ENCODE measurements at places on chromosomes 13 and 19.

DNA sequence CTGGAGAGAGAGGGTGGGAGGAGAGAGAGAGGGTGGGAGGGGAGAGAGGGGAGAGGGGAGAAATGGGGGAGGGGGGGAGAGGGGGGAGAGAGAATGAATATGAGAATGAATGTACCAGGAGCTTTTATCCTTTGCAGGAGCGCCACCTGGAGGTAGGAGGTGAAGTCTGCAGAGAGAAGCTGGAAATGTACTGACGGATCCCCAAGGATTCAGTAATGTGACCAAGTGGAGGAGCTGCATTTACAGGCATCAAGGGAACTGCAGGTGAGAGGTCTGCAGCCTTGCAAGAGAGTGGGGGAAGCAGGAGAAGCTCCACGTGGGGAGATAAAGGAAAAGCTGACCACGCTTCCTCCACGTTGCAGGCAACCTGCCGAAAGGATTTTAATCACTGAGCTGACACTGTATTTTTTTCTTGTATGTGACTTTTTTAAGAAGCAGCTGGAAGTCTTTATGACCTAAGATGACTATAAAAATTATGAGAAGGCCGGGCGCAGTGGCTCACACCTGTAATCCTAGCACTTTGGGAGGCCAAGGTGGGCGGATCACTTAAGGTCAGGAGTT, 33.7 kb downstream of the VSTM1 start:
- DNase-seq: peak; percentile 46

DNA sequence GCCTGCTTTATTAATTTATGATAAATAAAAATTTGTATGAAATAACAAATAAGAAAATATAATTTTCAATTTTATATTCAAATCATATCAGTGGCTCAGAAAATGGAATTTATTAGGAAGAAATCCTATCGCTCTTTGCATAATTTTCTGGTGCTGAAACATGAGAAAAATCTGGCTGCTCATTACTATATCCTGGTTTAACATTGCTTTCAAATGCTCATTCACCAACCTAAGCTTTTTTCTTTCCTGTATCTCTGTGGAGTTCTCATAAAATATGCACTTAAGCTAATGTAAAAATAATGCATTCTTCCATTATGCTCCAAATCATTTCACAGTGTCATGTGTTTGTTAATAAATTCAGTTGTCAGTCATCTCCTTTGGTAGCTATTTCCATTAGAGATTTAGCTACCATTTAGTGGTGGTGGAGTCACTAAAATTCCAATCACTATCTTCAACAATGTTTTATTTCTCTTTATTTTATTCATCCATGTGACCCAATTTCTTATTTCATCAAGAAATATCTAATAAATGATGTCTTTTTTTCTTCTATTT, 498.0 kb downstream of the DCT start:
- no peak for DNase-seq

DNA sequence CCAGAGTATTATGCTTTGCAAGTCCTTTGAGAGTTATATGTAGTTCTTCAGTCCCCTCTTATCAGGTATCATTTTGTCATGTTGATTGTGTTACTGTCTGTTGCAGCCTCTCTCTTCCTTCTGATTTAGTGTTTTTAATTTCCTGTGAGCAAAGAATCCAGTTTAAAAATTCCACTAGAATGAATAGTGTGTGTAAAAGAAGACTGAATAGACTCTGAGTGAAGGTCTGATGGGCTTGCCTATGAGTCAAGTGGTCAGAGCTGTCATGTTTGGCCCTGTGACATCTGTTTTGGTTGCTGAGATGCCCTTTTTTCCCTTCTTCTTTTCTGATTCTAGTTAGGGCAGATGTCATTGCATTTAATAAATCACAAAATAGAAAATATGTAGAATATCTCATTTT, 23.3 kb upstream of the KCTD4 start:
- no peak for DNase-seq

- DNase-seq: no peak
Observed at GRCh38 chr13:60590800-60591747, 194.1 kb downstream of the TDRD3 start.

DNA sequence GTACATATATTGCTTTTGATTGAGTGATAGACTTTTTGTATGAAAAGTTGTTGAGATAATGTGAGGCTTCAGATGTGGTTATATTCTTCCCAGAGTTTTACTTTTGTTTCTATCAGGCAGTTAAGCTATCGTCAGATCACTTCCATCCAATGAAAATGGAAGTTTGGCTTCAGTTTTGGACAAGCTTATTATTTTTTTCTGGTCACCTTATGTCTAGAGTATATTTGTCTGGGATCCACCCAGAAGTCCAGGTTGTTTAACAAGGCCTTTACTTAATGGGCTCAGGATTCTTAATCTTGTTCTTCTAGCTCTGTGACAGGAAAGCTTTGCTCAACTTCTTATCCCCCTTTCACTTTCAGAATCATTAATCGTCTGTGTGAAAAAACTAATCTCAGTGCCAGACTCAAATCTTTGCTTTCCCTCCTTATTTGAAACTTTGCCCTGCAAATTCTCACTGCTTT, 150.9 kb downstream of the PDS5B start:
- no peak for DNase-seq

GRCh38 chr13:20960663-20961309, 58.2 kb upstream of the XPO4 start:
- no peak for DNase-seq

- DNase-seq: peak; percentile 35
Observed at GRCh38 chr19:1567116-1567847, 843 bp downstream of the MEX3D start.

DNA sequence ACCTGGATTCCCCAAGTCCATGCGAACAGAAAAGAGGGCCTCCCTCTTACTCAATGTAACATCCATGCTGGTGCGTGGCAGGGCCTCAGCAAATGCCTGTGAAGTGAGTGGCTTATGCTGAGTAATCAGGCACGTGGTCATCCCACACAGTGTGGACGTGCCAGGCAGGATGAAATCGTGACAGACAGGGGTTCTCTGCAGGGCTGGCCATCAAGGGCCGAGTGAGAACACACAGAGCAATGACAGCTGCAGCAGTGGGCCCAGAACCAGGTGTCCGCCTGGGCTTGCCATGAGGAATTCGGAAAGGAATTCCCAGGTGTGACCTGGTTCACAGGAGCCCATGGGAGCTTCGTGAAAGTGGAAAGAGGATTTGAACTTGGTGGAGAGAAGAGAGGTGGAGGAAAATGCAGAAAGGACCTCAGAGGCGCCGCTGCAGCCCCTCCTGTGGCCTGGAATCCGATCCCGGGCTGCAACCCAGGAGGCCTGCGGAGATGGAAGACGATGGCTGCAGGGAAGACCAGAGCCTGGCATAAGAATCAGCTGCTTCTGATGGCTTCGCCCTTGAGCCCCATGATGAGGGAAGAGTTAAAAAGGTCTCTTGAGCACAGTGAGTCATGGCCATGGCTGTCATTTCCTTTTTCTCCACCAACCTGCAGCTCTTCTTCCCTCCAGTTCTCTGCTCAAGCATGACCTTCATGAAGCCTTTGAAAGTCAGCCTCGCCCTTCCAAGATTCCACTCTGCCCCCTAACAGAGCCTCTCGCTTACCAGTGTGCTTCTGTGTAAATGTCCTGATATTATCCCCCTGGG, 34.6 kb upstream of the SOX1 start:
- DNase-seq: no peak

DNA sequence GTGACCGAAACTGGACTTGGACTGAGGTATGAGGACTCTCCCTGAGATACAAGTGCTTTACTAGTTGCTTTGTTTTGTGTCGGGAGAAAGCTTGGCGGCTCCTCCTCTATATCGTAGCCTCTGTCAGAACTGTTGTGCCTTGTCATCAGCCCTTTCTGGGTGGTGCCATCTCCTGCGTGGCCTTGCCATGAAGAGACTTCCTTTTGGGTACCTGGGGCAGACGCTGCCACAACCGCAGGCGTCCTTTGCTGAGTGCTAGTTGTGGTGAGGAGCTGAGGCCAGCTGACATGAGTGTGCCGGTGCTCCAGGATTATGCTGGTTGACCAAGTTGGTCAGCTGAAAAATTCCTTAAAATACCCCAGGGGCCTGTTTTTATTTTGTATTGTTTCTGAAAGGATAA, 124.5 kb downstream of the AKAP11 start:
- peak; percentile 50 for DNase-seq

- peak; percentile 18 for DNase-seq
Observed at GRCh38 chr13:114097893-114098688, 34.3 kb downstream of the RASA3 start.

DNA sequence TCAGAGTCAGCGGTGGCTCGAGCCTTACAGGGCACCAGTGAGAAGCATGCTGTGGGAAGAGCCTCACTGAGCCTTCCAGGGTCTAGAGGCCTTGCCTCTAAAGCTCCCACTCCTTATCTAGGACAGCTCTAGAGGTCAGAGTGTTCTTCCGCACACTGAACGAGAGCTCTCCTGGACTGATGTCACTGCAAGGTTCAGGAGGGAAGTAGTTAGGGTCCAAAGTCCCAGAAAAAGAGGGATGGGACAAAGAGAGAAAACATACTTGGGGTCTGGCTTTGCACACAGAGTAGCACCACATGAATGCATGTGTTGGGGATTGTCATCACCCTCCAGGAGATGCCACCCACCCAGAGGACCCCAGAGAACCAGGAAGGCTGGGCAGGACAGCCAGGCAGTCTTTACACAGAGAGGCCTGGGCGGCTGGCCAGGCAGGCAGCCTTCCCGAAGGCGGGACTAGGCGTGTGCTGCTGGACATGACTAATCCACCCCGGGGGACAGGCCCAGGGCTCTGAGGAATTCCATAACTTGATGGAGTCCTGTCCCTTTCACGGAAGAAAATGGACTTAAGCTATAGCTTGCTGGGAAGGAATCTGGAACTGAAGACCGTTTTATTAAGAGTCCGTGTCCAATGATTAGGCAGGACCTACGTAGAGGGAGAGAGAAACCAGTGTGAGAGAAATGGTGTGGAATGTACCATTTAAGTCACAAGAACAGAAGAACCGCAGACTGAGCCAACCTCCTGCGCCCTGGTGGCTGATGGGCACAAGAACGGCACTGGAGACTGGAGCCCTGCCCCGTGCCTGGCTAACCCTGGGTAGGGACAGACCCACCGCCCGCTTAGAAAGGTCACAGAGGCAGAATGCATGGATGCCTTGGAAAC, 16.6 kb upstream of the EPHX3 start:
- DNase-seq: no peak

GRCh38 chr13:33058776-33059327, 42.6 kb downstream of the KL start:
- no peak for DNase-seq

GRCh38 chr19:50269653-50270052, 59.5 kb downstream of the KCNC3 start:
- DNase-seq: no peak

DNA sequence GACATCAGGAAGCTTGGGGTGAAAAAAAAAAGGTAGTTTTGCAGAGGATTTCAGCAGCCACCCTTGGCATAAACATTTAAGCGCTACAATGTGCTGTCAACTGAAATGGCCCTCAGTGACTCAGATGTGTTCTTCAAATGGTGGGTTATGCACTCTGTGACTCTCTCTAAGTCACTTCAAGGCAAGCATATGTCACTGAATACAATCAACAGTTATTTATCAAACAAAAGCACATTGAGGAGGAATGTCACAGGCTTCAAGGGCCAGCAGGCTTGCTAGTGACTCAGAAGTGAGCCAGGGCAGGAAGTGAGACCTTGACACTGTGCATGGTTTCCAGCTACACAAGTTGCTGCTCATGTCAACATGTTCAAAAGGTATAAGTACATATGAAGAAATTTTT, 523.7 kb upstream of the HTR2A start:
- no peak for DNase-seq

GRCh38 chr13:32117701-32118100, 86.1 kb downstream of the FRY start:
- DNase-seq: no peak

GRCh38 chr13:51612867-51613266, 28.6 kb downstream of the WDFY2 start:
- no peak for DNase-seq

- peak; percentile 56 for DNase-seq
Observed at GRCh38 chr19:49591731-49592485, 926 bp downstream of the PRR12 start.
